ENCODE measurements at places on chromosomes 1 and 21.

- no peak for DNase-seq
Observed at GRCh38 chr1:22444856-22445255, 6.8 kb upstream of the ZBTB40 start.

GRCh38 chr21:44779417-44780136, 22.0 kb downstream of the UBE2G2 start:
- DNase-seq: no peak

DNA sequence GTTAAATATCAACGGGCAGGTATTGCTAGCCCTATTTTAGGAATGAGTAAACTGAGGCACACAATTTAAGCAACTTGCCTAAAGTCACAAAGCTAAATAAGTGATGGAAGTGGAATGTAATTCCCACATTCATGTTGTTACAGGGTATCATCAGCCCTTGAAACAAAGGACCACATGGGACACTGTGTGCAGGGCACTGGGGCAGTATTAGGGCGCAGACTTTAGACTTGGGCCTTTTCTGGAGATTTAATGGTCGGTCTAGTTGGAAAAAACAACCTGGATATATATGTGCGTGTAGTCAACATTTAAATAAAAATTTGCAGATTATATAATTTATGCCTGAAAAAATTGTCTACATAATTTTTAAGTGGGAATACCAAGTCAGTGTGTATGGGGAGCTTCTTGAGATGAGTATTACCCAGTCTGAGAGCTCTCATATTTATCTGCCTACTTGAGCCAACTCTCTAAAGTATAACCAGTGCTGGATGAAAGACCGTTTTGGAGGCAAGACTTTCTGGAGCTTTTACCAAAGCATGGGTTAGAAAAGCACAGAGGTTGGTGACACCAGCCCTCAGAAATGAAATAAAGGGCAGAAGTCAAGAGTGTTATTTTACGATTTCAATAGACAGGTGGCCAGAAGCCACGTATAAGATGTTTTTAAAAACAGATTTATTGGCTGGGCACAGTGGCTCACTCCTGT, 1.6 kb downstream of the KDM1A start:
- DNase-seq: no peak

GRCh38 chr1:23908453-23909341, 4.5 kb downstream of the CNR2 start:
- DNase-seq: no peak

DNA sequence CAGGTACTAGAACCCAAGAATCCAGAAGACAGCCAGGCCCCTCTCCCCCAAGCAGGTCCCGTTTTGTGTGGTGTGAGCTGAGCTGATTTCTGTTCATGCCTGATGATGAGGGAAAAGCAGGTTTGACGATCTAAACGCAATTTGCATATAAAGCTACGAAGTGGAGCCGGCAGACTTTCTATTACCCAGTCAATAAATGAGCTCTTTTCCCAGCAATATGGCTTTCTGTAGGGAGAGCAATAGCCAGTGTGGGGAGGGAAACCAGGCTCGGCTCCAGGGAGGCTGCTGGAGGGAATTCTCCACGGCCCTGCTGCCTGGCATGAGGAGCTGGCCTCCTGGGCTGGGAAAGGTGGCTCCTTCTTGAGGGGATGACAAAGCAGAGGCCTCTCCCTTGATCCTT, 140.7 kb upstream of the AJAP1 start:
- no peak for DNase-seq

DNA sequence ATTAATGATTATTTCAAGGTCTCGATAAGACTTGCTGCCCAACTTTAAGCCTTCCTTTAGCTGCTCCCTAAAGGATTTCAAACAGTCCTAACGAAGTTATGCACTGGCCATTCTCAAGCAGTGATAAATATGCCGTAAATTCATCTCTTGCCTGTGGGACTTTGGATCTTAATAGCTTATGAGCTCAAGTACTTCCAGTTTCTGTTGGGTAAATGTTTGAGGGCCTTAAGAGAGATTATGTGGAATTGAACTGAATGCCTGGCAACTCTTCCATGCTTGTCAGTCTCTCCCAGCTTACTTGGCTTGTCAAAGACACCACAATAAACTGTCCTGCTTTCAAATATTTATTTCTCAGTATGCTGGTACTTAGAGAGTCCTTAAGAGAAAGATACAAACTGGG, 3.5 kb upstream of the OR10J4 start:
- DNase-seq: no peak

Data from effector memory CD4-positive, alpha-beta T cell (primary cell).